ENCODE measurements at places on chromosomes 7 and 10. TPM values are rescaled to one million over a fixed set of nuclear protein-coding genes. Genes with fewer than 3 reads are reported as not detected.

UBE2D1 gene
- 11.3 TPM for total RNA-seq

AKR1C2 gene
- 62.1 TPM for total RNA-seq

LDB3 gene
- not detected for total RNA-seq

VWDE gene
- total RNA-seq: not detected

CHST3 gene
- total RNA-seq: 15.4 TPM

AKR1D1 gene
- not detected for total RNA-seq

LRRD1 gene
- not detected for total RNA-seq

ZNF107 gene
- 1.3 TPM for total RNA-seq

PRKAR2B gene
- 5.8 TPM for total RNA-seq

MUC3A gene
- total RNA-seq: not detected

CALU gene
- total RNA-seq: 1,135 TPM

CALML5 gene
- total RNA-seq: not detected

VKORC1L1 gene
- 13.4 TPM for total RNA-seq

PLCE1 gene
- total RNA-seq: 3.5 TPM

TMEM178B gene
- under 0.01 TPM for total RNA-seq

AGR3 gene
- not detected for total RNA-seq

ENKUR gene
- under 0.01 TPM for total RNA-seq

UTF1 gene
- not detected for total RNA-seq

FANK1 gene
- 1.3 TPM for total RNA-seq

HNRNPA2B1 gene
- total RNA-seq: 58.2 TPM

CTTNBP2 gene
- 22.3 TPM for total RNA-seq

DNAH11 gene
- under 0.01 TPM for total RNA-seq

NKX1-2 gene
- under 0.01 TPM for total RNA-seq

DDC gene
- total RNA-seq: not detected

OR6B1 gene
- not detected for total RNA-seq

ARMH3 gene
- total RNA-seq: 15.9 TPM

PRKCQ gene
- not detected for total RNA-seq

RBP3 gene
- not detected for total RNA-seq

PRF1 gene
- not detected for total RNA-seq

MDFIC gene
- 57.7 TPM for total RNA-seq

FAM185A gene
- 10.9 TPM for total RNA-seq

CYP26C1 gene
- total RNA-seq: not detected

MLXIPL gene
- total RNA-seq: not detected

CFTR gene
- total RNA-seq: not detected

ADAM8 gene
- 1.2 TPM for total RNA-seq

PDK4 gene
- total RNA-seq: 0.29 TPM

ASIC3 gene
- total RNA-seq: 0.17 TPM

PYROXD2 gene
- 41.2 TPM for total RNA-seq

PAPSS2 gene
- 114 TPM for total RNA-seq
